Head of caudate nucleus (tissue), 42 donors: ENCODE measurements at places on chromosomes 11 and 22.
A peak's percentile ranks its signal among the peaks of the same experiment; 100 is the strongest.

- DNase-seq, result peak; percentile 61
Measured at GRCh38 chr11:63897459-63898146, 19.4 kb downstream of the RCOR2 start.

GRCh38 chr22:50567721-50568252 lies 5.1 kb upstream of the SYCE3 start:
- DNase-seq, result no peak

DNA sequence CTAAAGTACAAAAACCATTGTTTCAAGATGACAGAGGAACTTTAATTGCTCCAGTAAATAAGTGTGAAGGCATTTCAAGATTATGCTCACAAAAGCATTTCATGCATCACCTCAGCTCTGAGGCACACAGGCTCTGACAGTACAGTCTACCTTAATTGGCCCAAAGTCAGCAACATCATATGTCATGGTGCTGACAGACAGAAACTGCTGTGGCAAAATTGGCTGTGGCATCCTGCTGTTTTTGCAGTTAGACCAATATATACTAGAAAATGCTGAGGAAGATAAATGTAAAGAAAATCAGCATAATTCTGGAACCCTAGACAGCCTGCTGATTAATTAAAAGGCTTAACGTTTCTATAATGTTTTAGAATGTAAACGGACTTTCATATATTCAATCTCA lies 34.9 kb upstream of the PPP2R1B start:
- DNase-seq, result no peak

DNA sequence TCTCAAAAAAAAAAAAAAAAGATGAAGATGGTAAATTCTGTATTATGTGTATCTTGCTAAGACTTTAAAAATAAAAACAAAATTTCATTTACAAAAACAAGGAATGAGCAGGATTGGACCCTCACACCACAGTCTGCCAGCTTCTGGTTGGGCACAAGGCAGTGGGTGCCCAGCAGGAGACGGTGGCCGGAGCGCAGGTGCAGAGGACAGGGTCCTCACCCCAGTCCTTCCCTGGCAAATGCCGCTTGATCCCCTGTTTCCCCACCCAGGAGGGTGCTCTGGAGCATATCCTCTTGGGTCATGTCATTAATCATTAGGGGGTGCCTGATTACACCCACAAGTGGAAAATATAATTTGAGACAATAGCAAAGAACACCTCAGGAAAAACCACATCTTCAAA lies 31.2 kb downstream of the SHANK2 start:
- DNase-seq, result no peak

DNA sequence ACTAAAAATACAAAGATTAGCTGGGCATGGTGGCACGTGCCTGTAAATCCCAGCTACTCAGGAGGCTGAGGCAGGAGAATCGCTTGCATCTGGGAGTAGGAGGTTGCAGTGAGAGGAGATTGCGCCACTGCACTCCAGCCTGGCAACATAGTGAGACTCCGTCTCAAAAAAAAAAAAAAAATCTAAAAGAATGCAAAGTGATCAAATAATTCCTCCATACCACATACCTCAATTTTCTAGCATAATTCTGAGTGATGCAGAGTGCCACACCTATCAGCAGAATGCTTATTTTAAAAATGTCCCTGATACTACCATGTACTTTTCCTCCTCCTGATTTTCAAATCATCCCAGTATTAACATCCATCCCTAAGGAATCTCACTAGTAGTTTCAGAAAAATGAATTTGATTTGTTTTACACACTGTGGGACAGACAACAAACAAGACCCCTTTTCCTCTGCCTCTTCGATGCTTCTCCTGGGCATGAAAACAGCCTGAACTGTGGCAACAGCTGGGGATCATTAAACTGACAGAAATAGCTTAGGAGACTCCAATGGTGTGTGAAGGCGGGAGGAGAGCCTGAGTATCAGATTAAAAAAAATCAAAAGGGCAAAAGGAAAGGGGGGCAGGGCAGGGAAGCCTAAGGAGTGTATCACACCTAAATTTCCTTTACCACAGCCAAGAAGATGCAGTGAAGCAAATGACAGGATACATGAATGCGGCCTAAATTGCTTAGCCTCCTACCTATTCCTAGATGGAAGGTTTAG lies 114.7 kb downstream of the SGSM3 start:
- no peak for DNase-seq

DNA sequence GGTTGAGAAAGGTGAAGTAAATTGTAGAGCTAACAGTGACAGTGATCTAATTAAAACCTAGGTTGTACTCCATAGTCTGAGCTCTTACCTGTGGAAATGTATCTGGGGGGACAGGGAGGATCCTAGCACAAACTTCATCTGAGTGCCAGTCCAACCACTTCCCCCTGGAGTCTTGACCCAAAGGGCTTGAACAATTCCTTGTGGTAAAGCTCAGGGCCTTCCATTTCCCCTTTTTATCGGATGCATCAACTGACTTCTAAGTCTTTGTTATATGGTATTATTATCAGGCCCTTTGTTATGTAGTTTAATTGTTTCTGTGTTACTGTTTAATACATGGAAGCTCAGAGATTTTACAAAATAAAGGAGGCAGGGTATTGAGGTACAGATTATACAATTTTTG lies 140.2 kb upstream of the SESN3 start:
- DNase-seq, result no peak

DNA sequence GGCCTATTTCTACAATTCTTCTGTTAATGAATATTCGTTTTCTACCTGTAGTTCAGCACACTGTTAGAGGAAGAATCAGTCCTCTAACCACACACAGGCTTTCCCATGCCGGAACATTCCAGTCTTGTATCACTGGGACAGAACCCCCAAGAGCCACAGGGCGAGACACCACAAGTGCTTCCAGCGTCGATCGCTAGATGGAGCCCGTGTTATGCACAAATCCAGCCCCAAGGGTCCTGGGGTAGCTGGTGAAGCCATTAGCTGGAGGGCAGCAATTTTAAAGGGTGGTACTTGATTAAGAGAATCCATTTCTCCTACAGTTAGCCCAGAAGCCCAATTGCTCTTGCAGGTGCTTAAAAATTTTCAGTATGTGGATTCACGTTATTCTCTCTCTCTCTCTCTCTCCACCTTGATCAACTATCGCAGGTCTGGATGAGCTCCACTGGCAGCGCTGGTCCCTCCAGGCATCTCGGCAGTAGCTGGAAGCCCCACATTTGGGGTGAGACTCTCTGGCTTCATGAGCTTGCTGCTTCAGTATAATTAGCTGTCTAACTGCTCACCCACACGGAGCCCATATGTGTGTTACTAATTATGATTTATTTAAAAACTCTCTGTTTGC lies 148.2 kb upstream of the SNX19 start:
- peak; percentile 54 for DNase-seq

- DNase-seq, result no peak
Measured at GRCh38 chr22:48658246-48658645, 1169.4 kb downstream of the BRD1 start.

- DNase-seq, result no peak
Measured at GRCh38 chr22:26884921-26885320, 227.5 kb downstream of the MIAT start.

DNA sequence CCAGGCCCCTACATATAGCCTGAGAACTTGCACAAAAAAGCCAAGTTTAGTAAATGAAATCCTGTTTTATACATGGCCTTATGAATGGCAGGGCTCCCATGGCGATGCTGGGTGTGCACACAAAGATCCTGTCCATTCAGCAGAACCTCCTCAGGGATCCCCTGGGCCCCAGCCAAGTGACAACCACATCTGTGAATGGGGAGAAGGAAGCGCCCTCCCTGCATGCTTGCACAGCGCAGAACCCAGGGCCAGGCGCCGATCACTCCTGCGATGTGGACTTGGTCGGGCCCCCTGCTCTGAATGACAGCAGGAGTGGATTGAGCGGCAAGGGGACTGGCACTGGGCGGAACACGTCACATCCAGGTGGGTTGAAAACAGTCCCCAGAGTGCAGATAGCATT lies 4.5 kb upstream of the CDC42EP2 start:
- DNase-seq, result peak; percentile 32

- DNase-seq, result no peak
Measured at GRCh38 chr11:69775163-69775755, at the start of gene FGF4. TSS of gene FGF4 (minus strand) at chr11:69775341. CDS start at chr11:69775084, 257 bp downstream.

GRCh38 chr11:123392844-123393243 lies 37.2 kb upstream of the GRAMD1B start:
- DNase-seq, result no peak

GRCh38 chr22:38793317-38793716 lies 626 bp downstream of the DNAL4 start:
- DNase-seq, result no peak

DNA sequence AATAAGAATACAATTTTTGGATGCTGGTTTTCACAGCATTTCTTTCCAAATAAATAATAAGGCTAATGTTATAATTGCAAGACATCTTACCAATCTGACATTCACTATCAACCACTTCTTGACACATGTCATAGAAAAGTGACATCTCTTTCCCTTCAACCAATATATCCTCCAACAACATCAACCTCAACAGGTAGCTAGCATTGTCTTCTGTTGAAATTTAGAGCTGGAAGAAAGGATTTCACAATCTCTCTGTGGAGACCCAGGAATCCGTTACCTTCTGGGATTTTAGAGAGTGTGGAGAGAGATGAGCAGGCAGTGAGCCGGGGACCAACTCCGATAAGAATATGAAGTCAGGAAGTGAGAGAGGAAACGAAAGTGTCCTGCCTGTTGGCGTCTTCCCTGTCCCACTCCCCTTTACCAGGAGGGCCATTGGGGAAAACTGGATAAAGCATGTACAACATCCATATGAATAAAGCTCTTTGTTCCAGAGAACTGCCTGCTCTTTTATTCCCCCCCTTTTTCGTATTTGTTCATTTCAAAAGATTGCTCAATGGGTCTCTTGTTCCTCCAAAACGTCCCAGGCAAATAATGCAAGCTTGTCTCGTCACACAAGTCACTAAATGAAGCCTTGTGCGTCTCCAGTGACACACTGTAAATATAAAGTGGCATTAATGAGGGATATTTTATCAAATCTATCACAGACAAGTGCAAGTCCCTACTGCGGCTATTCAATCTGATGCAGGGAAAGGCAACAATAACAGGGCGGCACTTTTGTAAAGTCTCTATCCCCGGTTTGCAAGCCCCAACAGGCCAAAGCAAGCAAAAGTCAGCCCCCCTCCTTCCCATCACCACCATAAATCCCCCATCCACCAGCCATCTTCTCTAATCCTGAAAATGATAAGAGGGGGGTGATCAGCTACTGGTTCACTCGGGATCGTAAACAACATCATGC lies 3.4 kb downstream of the CADM1 start:
- peak; percentile 60 for DNase-seq

GRCh38 chr11:37280200-37280599 lies 682.2 kb upstream of the RAG2 start:
- DNase-seq, result no peak

DNA sequence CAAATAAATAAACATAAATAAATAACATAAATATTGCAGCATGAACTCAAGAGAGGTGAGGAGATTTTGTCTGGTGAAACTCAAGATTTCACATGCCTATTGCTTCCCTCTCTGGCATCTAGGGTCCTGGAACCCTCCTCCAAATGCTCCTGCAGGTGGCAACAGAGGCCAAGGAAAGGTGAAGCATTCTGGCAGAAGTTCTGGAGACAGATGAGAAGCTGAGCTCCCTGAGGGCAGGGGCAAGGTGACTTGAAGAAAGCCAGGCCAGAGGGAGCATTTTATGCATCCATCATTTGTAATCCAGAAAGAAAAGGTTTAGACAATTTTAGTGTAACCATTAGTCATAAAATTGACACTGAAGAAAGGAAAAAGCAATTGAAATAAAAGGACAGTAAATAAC lies 64.9 kb downstream of the ENDOD1 start:
- DNase-seq, result no peak

- no peak for DNase-seq
Measured at GRCh38 chr11:2217211-2218030, 45.8 kb upstream of the TH start.

- no peak for DNase-seq
Measured at GRCh38 chr11:24391167-24391566, 105.7 kb upstream of the LUZP2 start.

- DNase-seq, result no peak
Measured at GRCh38 chr11:65536412-65537295, 11.8 kb downstream of the SCYL1 start.

GRCh38 chr11:36411202-36411640 lies 98.9 kb downstream of the TRAF6 start:
- DNase-seq, result no peak

- DNase-seq, result no peak
Measured at GRCh38 chr11:20488352-20488751, 100.8 kb downstream of the PRMT3 start.

GRCh38 chr11:102564110-102564509 lies 33.6 kb upstream of the MMP7 start:
- no peak for DNase-seq

GRCh38 chr11:133520707-133521106 lies 11.6 kb downstream of the OPCML start:
- DNase-seq, result no peak

DNA sequence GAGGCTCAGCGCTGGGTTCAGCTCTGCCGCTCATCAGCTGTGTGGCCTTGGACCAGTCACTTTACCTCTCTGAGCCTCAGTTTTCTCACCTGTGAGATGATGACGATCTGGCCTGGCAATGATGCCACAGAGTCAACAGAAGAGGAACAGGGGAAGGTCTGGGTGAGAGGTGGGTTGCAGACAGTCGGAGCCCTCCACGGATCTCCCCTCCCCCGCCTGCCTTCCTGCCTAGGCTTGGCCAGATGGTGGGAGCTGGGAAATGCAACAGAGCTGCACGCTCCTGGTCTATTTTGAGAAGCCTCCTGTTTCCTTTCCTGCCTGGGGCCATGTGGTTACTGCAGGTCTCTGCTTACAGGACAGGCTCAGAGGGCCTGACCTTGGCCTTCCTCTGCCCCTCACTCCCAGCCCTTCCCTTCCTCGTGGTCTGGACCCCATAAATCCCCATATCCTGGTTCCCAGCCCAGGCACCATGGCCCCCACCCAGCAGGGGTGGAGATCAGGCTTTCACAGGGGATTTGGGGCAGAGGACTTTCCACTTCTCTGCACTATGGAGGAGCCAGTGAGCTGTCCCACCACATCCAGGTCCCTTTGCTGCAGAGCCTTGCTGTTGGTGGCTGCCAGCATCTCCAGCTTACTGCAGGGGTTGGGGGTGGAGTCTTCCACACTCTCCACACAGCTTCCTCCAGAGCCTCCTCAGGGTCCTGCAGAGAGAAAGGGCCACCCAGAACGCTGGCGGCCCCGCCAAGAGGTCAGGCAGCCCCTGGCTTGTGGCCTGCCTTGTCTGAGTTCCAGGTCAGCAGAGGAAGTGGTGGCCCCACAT lies 46.9 kb downstream of the C11orf96 start:
- DNase-seq, result no peak

GRCh38 chr11:78350091-78350645 lies 67.5 kb downstream of the GAB2 start:
- peak; percentile 37 for DNase-seq
